ENCODE measurements at places on chromosomes 3 and 15.
A peak's percentile ranks its signal among the peaks of the same experiment; 100 is the strongest.

DNA sequence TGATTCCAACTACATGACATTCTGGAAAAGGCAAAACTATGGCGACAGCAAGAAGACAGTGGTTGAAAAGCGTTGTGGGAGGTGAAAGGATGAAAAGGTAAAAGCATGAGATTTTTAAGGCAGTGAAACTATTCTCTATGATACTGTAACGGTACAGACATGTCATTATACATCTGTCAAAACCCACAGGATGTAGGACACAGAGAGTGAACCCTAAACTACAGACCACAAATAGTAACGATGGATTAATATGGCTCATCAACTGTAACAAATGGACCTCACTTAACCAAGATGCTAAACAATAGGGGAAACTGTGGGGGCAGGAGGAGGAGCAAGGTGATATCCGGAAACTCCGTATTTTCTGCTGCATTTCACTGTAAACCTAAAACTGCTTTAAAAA lies 39.1 kb downstream of the MYO9A start:
- peak; percentile 85 for DNase-seq

GRCh38 chr3:184460276-184460675 lies 80.4 kb downstream of the CHRD start:
- DNase-seq = no peak

- DNase-seq = peak; percentile 44
Measured at GRCh38 chr3:194485881-194486539, 792 bp downstream of the ATP13A3 start.

GRCh38 chr3:140438736-140439470 lies 239.0 kb upstream of the TRIM42 start:
- DNase-seq = no peak

DNA sequence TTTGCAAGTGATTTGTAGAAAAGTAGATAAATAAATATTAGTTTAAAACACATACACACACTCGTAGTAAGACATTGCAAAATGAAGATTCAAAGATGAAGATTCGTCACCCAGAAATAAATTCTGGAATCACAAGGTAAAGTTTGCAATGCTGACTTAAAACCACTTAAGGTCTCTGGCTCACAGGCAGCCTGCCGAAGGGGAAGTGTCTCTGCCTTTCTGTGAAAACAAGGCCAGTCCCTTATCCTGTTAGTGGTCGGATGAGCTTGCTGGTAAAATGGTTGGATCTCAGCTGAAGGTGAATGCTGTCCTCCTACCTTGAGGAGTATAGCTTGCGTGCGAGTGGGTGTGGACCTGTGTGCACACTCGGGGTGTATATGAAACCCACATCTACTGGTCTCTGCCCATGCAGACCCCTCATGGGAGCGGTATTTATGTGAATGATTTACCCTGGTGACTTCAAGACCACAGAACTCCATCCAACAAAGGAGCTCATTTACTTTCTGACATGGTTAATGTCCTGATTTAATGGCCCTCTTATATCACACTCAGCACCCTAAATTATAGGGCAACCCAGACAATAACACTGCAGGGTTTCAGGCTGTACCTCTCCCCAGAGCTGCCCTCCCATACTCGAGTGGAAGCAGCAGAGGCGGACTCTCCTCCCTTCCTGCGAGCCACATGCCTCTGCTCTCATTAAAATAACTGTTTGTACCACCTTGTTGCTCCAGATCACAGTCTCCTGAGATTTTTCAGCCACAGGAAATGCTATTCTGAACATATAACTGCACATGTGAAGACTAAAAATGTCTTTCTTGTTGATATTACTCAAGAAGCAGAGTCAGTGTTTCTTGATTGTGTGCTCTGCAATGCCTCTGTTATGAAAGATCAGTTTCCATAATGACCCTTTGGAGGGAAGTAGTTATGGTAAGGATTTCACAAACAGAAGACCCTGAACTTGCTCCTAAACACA lies 45.9 kb upstream of the ALDH1A3 start:
- peak; percentile 8 for DNase-seq

DNA sequence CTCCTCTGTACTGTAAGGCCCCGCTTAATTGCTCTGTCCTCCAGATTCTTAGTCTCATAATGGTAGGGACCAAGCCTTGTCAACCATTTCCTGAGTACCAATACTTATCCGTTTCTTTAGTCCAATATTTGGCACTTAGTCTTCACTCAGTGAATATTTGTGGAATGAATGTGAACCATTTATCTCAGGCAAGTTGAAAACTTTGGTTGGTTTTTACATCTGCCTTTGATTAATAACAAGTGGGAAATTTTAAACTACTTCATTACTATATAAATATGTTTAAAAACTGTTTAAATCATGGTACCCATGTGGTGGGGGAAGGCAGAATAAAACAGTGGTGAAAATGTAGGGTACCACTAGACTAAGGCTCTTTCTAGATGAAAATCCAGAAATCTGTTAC lies 15.2 kb downstream of the CA12 start:
- no peak for DNase-seq

- DNase-seq = no peak
Measured at GRCh38 chr3:123339302-123339701, 109.6 kb downstream of the ADCY5 start.

DNA sequence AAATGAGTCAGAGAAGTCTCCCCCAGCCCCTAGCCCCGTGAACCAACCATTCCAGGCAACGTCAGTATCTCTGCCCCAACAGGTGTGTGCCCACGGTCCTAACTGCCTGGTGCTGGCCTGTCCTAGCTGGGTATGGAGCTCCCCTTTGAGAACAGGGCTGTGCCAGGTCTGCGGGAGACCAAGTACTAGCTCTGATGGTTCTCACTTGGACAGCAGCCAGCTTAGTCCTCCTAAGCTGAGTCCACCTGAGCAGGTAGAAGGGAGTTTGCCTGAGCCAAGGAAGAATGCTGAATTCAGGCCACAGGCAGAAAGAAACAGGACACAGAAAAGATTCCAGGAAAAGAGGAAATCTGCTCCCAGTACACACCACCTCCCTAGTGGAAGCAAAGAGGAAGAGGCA lies 33.1 kb upstream of the PARL start:
- DNase-seq = no peak

GRCh38 chr3:112020674-112021085 lies 13.9 kb upstream of the TMPRSS7 start:
- DNase-seq = no peak

DNA sequence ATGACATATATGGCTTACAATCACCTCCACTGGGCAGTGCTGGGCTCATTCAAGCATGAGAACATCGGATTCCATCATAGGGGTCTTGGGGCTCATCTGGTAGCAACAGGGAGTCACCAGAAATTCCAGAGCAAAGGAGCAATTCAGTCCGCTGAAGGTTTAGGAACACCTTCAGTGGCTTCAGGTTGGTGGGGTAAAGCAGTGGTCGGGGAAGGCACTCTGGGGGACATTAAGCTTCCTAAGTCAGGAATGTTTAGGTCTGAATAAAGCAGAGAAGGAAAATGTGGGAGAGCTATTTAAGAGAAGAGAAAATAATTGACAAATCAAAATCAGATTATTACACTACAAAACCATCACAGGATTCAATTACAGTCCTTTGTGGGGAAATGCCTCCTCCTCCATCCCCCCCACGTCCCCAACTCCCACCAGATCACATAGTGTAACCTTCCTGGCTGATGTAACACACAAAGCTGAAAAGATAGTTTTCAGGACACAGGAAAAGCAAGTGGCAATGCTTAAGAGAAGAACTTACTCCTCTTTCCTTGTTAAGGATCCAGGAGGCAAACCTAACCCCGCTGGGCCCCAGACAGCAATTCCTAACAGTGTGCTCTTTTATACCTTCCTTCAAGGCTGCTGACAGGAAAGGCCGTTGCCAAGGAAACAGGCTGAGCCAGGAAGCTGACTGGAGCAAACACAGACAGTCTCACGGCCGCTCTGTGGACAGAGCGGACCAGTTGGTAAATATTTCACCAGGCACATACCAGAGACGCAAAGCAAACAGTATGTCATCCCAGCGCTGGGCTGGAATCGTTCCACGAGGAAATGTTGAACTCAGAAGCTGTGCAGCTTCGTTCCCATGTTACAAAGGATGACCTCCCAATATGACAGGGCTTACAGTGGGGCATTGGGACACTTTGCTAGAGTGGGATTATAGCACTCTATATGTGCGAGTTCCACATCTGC lies 57.5 kb upstream of the LMCD1 start:
- no peak for DNase-seq

DNA sequence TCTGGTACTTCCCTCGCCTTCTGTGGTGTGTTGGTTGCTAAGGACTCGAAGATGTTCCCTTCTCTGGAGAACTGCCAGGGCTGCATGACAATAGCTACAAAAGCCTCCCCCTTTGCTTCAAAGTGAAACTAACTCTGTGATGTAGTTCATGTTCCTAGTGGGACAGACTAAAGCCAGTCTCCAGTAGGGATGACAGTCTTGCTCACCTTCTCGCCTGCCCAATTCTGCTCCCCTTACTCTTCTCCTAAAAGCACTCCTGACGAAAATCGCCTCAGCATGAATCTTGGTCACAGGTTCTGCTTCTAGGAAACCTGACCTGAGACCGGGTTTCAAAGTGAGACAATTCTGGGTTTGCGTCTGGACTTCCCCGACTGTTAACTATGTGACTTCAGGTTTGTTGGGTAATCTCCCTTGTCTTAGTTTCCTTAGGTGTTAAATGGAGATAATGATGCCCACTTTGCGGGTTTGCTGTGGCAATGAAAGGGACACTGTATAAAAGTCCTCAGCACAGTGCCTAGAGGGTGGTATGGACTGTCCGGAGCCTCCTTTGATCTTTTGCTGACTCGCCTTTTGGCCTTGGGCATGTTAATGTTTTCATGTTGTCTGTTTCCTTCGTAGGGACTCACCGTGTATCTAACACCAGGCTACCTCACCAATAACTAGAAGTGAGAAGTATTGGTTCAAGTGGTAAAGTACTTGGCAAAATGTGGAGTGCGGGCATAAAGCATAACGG lies 24.9 kb upstream of the THRB start:
- DNase-seq = no peak

GRCh38 chr15:87489902-87490665 lies 766.5 kb downstream of the NTRK3 start:
- no peak for DNase-seq

DNA sequence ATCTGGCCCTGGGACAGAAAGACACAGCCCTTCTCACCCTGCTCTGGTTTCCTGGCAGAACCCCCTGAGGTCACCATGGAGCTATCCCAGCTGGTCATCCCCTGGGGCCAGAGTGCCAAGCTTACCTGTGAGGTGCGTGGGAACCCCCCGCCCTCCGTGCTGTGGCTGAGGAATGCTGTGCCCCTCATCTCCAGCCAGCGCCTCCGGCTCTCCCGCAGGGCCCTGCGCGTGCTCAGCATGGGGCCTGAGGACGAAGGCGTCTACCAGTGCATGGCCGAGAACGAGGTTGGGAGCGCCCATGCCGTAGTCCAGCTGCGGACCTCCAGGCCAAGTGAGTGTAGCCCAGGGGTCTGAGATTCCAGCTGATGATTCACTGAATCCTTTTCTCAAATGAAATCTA lies 61.7 kb downstream of the BOC start:
- no peak for DNase-seq

- DNase-seq = no peak
Measured at GRCh38 chr3:183814240-183814639, 11.1 kb downstream of the MAP6D1 start.

DNA sequence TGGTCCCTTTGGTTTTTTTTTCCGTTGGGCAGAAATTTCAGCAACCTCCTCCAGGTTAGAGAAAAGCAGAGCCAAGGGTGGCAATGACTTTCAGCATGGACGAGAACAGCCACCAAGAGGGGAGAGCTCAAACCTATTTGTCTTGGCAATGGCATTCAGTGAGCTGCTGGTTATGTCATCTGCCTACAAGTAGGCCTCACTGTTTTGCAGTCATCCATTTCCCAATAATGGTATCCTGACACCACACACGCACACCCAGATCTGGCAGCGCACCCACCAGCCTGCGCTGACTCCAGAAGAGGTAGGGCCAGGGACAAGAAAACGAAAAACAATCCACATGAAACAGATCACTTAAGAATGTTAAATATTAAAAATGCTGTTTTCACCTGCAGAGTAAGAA lies 92.3 kb downstream of the MAGI1 start:
- DNase-seq = no peak

DNA sequence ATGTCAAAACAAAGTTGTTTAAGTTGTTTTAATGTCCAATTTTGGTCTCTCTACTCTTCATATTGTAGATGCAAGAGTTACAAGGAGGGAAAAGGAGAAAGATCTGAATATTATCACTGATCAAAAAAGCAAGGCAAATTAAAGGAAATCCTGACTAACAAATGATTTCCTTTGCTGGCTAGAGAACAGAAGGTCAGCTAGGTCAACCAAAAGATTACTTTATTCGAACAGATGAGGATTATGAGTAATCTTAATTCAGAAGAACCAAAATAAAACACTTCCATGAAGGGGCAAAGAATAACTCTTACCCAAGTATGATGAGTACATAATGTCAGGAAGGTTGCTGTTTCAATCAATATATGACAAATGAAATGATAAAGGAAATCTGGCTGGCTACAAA lies 33.8 kb downstream of the CPNE4 start:
- DNase-seq = no peak

DNA sequence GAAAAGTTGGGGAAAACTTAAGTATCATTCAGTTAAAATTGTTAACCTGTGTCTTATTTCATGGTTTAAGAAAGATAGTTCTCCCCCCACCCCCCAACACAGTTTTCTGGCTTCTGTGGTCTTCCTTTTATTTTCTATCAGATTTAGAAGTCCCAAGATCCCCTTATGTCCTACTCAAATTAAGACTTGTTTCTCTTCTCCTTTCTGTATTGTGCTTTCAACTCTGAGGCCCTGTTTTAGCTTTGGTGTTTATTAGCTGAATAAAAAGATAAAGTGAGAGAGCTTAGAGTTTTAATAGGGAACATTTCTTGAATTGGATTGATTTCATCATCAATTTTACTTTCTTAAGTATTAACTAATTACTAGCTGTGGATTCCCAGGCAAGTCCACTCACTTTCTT lies 62.6 kb downstream of the AKAP13 start:
- peak; percentile 41 for DNase-seq

- no peak for DNase-seq
Measured at GRCh38 chr3:71117572-71118247, 465.8 kb downstream of the FOXP1 start.

DNA sequence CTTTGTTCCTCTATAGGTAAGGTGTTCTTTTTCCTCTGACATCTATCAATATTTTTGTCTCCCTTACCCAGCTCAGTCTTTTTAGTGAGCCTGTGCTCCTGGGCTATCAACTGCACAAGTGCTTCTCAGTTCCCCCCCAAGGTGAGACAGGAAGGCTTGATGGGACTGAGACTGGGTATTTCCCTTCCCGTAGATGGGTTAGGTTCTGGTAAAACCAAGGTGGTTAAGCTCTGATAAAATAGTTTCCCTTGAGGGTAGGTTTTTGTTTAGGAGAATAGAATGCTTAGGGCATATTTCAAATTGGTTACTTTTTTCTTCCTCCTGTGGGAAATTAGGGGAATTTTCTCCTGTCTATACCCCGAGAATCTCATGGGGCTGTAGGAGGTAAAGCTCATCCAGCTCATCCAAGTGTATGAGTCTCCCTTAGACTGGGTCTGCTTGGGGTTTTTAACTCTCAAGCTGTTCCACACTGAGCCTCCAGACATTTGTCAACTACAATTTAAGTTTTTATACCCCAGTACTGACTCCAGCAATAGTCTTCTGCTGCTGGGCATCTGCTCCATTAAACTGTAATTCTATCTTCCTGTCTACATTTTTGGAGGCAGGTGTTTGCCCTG lies 44.9 kb downstream of the OXSR1 start:
- no peak for DNase-seq

- DNase-seq = no peak
Measured at GRCh38 chr15:35540021-35540420, 5.9 kb downstream of the DPH6 start.
